ENCODE measurements at places on chromosomes 4 and X.

DNA sequence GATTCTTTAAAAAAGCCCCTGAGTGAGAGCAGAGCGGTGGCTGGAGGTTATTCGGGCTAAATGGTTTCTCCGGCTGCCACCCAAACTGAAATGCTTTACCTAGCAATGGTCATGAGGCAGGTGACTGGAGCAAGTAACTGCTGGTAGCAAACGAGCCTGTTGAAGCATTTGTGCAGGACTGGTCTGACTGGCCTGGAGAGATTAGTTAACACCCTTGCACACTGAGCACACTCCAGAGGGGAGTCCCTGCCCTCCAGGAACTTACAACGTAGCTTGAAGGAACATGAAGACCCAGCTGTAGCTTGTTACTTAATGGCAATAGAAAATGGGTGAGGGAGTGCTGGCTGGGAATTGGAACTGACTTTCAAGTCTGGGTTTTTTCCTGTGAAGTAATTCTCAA lies 40.4 kb downstream of the CCNG2 start:
- no peak for DNase-seq

DNA sequence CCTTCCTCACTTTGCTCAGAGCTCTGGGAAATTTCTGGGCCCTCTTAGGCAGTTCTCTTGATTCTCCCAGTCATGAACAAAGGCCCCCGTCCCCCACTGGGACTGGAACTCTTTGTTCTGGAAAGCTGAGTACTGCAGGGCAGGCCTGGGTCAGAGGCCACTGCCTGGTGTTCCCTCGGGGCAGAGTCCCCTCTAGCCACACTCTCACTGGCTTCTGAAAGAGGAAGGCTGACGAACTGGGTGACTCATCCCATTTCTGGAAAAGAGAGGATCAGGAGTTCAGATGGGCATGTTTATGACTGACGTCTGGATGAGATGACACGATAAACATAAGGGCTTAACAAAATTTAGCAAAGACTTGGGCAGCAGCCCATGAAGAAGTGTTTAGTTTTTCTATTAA lies 47.7 kb downstream of the DDX3X start:
- no peak for DNase-seq

DNA sequence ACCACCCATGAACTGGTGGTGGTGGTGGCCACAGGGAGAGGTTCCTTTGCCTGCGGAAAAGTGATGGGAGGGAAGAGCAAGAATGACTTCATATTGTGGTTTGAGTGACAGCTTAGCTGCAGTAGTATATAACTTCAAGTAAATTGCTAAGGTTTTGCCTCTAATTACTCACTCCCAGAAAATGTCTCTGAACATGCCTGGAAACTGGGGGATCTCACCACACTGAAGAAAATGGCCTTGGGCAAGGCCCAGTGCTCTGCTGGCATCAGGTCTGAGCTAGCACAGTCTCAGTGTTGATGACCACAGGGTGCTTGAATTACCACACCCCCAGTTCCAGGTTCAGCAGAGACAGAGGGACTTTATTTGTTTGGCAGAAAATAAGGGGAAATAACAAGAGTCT lies 2085.4 kb downstream of the ARAP2 start:
- DNase-seq, result no peak

GRCh38 chr4:52234561-52235440 lies 183.7 kb downstream of the SPATA18 start:
- no peak for DNase-seq

DNA sequence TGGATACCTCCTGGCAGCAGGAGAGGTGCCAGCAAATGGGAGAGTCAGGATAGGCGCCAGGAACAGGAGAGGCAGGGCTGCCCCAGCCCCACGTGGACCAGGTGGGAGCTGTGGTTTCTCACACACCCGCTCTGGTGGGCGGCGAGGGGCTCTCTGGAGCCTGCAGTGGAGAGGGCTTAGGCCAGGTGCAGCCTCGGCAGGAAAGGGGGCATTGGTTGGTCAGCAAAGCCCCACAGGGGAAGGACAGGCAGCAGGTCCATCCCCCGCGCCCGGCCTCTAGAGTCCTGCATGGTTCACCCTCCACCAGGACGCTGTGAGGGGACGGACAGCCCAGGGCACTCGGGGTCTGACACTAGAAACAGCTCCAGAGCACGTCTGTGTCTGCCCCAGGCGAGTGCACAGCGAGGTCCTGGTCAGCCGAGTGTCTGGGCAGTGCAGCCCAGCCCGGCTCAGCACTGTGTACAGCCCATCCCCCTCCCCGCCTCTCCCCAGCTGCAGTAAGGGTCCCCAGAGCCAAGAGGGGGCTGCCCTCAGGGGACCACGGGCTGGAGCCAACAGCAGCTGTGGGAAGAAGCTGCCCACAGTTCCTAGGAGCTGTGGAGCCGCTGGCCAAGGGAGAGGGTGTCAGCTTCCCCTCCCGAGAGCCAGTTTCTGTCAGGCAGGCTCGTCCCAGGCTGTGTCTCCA lies 8.2 kb downstream of the ATP5ME start:
- DNase-seq, result no peak

DNA sequence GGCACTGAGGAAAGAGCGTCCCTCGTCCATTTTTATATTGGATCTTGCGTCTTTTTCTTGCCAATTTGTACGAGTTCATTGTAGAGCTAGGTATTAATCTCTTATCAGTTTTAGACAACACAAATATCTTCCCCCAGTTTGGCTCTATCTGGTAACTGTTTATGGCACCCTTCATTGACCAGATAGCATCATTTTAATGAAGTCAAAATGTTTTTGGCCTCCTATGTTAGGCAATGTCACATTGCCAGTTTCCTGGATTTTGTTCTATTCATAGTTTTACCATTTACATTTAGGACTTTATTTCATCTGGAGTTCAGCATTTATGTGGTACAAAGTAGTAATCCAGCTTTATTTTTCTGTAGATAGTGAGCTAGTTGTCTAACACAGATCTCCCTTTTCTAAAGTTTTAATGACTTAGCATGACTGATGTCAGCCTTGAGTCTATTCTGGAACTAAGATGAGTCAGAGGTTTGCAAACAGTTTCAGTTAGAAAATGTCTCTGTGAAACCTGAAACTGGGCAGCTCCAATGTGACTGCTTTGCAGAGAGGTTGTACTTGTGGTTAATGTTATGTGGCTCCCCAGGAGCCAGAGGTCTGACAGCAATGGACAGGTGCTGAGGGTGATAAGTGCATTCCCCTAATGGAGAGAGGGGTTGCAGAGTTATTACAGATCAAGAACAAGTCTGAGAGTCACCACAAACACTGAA lies 5.3 kb upstream of the STBD1 start:
- no peak for DNase-seq

GRCh38 chrX:10076765-10077164 lies 80.0 kb upstream of the CLCN4 start:
- no peak for DNase-seq

- DNase-seq, result no peak
Observed at GRCh38 chr4:53322696-53323095, 43.2 kb downstream of the SCFD2 start.

DNA sequence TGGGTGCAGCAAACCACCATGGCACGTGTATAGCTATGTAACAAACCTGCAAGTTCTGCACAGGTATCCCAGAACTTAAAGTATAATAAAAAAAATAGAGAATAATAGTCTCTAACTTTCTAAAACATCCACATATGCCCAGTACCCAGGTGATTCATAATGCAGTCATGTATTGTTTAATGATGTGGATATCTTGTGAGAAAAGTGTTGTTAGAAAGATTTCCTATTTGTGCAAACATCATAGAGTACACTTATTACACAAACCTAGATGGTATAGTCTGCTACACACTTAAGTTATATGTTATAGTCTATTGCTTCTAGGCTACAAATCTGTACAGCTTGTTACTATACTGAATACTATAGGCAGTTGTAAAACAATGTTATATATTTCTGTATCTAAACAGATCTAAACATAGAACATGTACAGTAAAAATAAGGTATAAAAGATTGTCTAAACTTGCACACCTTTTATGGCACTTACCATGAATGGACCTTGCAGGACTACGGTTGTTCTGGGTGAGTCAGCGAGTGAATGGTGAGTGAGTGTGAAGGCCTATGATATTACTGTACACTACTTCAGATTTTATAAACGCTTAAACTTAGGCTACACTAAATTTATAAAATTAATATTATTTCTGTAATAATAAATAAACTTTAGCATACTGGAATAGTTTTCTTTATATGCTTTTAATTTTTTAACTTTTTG lies 232.2 kb upstream of the SLIT2 start:
- no peak for DNase-seq

DNA sequence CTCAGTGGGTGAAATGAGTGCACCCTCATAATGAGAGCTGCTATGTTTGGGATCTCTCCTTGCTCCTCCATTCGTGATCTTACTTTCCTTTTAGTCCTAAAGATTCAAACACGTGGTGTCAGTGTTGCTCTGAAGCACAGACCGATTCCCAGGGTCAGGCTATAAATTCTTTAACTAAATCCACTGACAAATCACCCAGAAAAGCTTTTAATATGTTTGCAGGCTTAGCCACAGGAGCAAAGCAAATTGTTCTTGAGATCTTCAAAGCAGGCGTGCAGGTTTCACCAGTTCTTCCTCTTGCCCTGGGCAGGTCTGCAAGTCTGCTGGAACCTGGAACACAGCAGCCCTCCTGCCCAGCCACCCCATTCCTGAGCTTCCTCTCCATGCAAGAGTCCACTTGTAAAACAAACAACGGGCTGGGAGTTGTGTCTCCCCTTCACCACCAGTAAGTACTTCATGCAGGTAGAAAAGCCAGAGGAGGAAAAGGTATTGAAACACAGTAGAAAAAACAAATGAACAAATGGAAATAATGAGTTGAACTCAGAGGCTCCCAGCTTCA lies 70.1 kb upstream of the ENPP6 start:
- DNase-seq, result no peak
